Glutamatergic neuron (in vitro differentiated cells): ENCODE measurements at places on chromosomes 5 and 9. TPM values are rescaled to one million over a fixed set of nuclear protein-coding genes. Genes with fewer than 3 reads are reported as not detected.

DNA sequence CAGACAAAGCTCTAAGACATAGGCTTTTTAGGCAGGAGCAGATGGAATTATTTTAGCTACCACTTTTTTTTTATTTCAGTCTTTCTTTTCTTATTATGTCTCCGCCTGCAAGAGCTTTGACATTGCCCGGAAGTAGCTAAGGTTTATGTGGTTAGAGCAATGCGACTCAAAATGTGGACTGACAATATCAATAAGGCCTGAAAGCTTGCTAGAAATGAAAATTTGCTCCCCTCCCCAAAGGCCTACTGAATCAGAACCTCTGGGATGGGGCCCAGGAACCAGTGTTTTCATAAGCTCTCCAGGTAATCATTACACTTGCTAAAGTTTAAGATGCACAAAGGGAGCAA, 81.3 kb downstream of the SUSD1 start:
- no peak for DNase-seq

The EFCAB9 gene
- total RNA-seq, result not detected

DNA sequence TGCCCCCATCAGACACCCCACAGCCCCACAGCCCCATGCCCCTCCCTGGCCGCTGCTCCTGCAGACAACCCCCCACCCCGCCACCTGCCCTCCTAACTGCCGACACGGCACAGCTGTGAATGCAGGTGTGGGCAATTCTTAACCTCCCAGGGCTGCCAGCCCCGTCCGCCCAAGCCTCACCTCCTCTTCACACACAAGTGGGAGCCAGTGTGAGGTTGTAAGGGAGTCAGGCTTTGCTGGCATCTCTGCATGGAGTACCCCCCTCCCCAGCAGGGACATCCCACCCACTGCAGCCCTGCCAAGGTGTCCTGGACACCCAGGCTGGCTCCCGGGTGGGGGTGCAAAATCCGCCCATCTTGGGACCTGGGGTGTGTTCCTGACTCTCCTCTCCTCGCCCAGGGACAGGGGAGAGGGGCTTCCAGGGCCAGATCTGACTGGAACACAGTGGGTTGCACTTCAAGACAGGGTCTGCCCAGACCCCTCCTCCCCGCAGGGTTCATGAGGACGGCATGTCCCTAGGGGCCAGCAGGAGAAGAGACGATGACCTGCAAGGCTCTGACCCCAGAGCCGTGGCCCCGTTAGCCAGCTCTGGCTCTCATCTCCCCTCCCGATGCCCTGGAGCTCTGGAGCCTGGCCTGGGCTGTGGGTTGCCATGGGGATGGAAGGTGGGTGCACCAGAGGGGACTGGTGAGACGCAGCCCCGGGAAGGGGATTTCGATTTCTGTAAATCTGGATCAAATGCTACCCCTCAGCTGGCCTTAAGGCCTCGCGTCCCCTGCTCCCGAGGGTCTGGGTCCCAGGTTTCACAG, 34.4 kb downstream of the SARDH start:
- peak; percentile 23 for DNase-seq

DNA sequence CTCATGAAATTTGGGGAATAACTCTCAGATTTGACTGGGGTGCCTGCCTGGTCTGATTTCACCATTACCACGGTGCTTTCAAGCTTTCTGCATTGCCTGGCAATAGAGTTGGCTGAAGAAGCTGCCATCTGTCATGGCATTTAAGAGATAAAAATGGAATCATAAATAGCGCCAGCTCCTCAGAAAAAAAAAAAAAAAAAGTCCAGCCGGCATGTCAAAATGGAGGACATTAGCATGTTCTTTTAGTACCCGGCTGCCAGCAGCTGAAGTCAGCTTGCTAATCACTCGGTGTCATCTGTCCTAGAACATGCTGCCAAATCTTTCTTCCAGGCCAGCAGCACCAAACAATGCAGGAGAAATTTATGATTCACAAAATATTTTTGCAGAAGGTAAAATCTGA, 57.7 kb upstream of the CER1 start:
- no peak for DNase-seq

GRCh38 chr9:25353783-25354182, 324.5 kb downstream of the TUSC1 start:
- DNase-seq, result no peak
